Osteocyte (in vitro differentiated cells): ENCODE measurements at places on chromosomes 3 and 15.

DNA sequence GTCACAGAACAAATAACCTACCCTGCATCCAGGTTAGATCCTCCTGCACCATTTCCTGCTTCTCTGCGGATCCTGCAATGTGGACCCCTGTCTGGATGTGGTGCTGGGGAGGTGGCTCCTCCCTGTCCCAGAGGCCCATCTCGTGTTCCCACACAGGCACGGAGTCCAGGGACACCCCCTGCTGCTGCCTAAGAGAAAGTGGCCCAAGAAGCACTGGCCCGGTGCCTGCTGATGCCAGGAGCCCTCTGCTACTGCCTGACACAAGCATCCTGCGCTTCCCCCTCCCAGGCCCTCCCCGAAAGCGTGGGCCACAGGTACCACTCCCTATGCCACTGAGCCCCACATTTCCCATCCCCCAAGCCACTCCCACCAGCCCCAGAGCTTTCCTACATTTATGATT is 48.6 kb downstream of the ZNF445 start:
- no peak for DNase-seq

- DNase-seq = no peak
These were observed 14.7 kb downstream of the PGBD4 start for GRCh38 chr15:34116620-34117019.

DNA sequence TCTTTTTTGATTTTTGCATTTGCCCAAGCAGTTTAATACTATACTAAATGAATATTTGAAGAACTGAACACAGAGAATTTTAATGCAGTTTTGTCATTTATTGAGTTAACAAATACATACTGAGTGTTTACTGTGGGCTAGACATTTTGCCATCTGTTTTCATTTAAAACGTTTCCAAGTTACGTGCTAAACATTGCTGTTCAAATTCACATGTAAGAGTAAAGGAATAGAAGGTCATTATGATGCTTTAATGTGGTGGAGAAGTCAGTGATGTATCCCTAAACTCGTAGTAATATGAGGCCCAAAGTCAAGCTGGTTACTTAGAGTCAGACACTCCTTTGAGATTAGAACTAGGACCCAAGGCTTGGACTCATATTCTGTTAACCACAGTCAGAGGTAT is 49.4 kb downstream of the CRYBG3 start:
- DNase-seq = no peak

DNA sequence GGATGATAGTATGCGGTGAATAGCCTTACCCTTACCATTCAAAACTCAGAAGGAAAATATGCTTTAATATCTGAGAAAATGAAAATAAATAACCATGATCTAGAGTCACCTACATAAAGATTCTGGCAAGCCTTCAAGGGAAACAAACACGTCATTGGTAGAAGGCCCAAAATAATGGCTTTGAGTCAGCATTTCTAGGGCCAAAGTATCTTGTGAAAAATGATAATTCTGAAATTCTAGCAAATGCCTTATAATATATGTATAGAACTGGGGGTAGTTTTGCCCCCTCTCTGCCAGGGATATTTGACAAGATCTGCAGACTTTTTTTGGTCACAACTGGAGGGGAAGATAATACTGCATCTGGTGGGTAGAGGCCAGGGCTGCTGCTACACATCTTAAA is 15.4 kb downstream of the PLSCR1 start:
- DNase-seq = no peak

- no peak for DNase-seq
These were observed 65.1 kb upstream of the THBS1 start for GRCh38 chr15:39515765-39516164.

DNA sequence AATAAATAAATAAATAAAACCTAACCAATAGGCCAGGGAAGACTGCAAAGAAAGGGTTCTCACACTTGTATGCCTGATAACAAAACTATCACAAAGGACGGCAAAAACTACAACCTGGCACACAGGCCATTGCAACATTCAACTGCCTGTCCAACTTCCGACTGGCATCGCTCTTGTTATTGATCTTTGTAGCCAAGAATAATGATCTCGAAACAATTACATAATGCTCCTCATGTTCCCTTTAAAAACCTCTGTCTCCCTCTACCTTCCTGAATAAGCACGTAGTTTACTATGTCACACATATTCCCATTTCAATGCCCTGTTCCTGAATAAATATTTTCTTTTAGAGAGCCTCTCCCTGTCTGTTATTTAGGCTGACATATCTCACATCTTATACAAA is 74.3 kb downstream of the B3GNT5 start:
- DNase-seq = no peak

DNA sequence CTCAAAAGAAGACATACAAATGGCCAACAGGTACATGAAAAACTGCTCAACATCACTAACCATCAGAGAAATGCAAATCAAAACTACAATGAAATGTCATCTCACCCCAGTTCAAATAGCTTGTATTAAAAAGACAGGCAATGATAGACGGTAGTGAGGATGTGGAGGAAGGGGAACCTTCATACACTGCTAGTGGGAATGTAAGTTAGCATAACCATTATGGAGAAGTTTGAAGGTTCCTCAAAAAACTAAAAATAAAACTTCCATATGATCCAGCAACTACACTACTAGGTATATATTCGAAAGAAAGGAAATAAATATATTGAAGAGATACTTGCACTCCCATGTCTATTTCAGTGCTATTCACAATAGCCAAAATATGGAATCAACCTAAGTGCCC is 62.8 kb upstream of the PPARG start:
- no peak for DNase-seq

DNA sequence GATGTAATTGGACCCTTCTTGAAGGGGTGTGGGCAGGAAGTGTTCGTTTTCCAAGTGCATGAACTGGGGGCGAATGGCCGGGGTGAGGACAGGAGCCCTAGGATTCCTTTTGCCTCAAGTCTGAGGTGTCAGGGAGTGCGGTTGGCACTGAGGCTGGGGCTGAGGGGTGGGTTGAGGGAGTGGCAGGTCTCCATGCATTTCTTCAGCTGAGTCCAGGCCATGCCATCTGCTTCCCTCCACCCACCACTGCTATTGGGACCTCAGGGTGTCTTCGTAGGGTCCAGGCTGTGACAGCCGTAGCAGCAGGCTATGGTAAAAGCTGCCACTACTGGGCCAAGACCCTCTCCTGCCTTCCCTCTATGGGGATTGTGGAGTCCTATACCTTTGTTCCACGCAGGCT is 25.6 kb upstream of the TSPAN3 start:
- peak; percentile 57 for DNase-seq

DNA sequence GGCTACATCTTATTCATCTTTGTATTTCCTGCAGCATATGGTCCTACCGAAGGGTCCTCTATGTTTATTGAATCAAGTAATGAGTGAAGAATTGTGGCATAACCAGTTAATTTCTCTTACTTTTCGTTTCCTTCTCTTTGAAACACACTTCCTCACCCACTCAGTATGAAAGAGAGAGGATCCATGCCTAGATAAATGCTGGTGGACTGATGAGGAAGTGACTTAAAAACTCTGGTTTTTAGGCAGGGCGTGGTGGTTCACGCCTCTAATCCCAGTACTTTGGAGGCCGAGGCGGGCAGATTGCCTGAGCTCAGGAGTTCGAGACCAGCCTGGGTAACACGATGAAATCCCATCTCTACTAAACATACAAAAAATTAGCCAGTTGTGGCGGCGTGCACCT is 2.2 kb upstream of the MB21D2 start:
- DNase-seq = no peak

GRCh38 chr15:52213206-52213605 is 22.0 kb upstream of the GNB5 start:
- no peak for DNase-seq

DNA sequence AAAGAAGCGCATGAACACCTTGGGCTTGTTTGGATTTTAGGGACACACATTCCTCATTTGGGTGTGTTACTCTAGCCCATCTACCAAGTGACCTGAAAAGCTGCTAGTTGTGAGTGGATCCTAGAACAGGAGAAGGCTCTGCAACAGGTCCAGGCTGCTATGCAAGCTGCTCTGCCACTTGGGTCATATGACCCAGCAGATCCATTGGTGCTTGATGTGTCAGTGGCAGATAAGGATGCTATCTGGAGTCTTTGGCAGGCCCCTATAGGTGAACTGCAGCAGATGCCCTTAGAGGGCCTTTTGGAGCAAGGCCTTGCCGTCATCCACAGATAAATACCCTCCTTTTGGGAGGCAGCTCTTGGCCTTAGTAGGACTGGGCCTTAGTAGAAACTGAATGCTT is 53.2 kb downstream of the PAQR5 start:
- DNase-seq = no peak

GRCh38 chr3:152772674-152773225 is 62.2 kb upstream of the P2RY1 start:
- no peak for DNase-seq

DNA sequence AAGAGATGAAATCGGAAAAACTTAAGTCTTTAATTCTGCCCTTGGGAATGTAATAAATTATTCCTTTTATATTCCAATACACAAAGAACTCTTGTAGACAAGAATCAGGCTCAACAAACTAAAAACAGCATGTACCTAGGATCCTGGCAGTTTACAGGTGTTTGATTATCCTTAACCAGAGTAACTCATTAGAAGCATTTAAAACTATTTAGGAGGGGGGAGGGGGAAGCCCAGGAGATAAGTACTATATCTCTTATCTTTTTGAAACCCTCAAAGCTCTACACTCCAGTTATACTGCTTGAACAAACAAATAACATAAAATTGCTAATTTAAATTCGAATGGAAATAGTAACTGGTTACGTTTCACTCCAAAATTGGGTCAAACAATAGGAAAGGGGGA is 1.9 kb downstream of the CNBP start:
- DNase-seq = no peak

DNA sequence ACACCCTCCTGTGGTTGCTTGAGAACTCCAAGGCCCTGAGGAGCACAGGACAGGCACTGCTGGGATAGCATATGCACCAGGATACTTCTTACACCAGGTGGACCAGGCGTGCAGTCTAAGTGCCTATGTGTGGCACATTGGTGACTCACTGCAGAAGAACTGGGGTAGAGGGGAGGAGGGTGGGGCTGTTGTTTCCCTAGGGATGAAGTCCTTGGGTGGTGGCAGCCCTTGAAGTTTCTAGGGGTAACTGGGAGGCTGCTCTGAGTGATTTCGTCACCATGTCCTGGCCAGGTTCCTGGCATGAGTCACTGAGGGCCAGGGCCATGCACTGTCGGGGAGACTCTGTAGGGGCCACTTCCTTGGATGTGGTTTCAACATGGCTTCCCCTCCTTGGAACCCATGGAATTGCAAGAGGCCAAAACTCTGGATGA is 15.9 kb downstream of the MYZAP start:
- no peak for DNase-seq

GRCh38 chr3:184506561-184506991 is 55.0 kb upstream of the EPHB3 start:
- DNase-seq = no peak

DNA sequence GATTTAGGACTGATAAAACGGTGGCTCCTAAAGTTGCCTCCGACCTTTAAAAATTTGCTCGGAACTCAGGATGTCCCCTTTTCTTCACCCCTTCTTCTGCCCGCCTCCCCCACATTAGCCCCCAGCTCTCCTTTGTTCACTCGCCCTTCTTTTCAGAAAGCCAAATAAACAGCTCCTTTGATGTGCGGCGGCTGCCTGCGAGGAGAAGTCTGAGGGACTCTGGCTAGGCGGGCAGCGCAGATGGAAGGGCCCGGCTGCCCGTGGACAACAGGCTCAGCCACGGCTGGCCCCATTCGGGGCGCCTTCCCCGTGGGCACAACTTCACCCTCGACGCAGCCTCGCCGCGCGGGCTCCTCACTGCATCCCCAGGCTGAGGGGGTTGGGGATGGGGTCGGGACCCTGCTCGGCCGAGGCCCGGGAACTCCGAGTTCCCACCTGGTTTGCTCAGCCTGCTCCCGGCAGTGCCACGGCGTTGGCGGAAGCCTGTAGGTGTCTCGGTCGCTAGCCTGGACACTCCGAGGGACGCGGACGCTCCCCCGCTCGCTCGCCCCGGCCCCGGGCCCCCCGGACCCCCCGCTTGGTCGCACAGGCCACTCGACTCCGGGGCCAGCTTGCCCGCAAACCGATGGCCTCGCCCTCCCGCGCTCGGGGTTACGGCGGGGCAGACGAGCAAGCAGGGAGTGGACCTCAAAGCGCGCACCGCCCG is 897 bp upstream of the TLE3 start:
- DNase-seq = no peak

DNA sequence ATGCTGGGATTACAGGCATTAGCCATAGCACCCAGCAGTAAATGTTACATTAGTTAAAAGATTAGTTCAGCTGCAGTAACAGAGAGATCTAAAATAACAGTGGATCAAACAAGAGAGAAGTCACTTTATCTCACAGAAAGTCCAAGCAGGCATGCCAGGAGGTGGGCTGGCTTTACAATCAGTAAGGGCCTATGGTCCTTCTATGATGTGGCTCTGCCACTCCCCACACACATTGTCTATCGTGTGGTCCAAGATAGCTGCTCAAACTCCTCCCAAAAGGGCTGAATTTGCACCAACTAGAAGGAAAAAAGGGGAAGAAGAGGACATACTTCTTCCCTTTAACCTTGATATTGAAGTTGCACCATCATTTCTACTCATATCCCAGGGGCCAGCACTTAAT is 4.6 kb upstream of the RUVBL1 start:
- DNase-seq = no peak

DNA sequence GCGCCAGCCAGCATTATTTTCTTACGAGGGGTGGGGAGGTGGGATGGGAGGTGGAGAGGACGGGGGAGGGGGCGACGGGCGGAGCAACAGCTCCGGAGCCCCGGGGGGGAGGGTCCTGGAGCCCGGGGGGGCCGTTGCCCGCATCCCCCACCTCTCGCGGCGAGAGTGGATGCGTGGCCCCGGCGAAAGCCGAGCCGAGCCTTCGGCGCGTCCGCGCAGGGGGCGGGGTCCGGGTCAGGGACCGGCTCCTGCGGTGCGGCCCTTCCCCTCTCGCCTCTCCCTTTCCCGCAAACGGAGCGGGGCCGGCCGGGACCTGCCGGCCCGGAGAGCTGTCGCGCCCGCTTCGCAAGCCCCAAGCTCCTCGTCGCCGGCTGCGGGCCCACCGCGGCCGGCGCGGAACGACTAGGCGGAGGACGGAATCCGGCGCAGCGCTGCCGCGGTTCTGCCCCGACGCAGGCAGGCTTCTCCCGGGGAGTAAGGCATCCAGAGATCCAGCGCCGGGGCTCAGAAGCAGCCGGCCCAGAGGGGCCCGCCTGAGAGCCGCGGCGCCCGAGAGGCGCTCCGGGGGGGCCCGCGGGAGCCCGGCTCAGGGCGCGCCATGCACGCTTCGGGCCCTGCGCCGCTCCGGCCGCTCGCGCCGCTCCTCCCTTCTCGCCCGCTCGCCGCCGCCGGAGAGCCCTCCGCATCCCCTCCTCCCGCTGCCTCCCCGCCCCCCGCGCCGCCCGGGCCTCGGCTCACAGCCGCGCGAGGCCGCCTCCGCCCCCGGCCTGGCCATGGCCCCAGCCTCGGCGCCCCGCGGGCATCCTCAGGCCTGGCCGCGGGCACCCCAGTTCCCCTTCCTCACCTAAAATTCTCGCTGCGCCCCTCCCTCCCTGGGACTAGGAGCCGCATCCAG is 459 bp upstream of the ADCY5 start:
- no peak for DNase-seq

DNA sequence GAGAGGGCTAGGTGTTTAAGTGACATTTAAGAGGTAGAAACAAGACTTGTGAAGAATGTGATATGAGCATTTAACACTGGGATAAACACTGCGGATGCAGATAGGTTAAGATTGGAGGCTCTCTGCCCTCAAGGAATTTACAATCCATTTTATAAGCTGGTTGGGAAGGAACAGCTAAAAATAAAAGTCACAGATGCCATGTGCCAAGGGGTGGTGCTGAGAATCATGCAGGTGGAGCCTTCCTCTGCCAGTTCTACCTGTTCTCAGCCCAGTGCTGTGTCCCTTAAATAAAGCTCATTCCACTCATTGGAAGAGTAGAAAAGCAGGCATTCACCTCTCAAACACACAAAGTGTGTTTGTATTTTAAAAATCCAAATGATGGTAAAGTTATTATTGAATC is 261.9 kb downstream of the THRB start:
- no peak for DNase-seq
